ENCODE measurements at places on chromosomes 6 and 20.

- DNase-seq: no peak
Observed at GRCh38 chr6:148677594-148678476, 69.0 kb upstream of the UST start.

DNA sequence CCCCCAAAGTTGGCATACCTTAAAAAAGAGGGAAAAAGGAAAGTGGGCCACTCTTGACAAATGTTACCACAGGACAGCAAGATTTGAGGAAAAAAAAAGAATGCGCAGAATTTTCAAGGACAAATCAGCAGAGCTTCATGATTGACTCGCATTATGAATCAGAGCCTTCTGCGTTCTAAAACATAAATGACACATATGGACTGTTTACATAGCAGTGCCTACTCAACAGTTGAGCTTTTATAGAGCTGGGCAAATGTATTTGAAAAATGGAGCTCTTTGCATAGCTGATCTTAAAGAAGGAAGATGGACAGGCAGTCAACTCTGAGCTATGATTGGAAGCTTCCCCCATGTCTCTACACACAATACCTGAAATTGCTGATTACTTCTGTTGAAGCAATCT lies 213.2 kb upstream of the NT5E start:
- DNase-seq: no peak

- DNase-seq: no peak
Observed at GRCh38 chr6:22332711-22333110, 35.9 kb upstream of the PRL start.

GRCh38 chr20:55964790-55965189 lies 40.5 kb downstream of the CBLN4 start:
- DNase-seq: no peak

DNA sequence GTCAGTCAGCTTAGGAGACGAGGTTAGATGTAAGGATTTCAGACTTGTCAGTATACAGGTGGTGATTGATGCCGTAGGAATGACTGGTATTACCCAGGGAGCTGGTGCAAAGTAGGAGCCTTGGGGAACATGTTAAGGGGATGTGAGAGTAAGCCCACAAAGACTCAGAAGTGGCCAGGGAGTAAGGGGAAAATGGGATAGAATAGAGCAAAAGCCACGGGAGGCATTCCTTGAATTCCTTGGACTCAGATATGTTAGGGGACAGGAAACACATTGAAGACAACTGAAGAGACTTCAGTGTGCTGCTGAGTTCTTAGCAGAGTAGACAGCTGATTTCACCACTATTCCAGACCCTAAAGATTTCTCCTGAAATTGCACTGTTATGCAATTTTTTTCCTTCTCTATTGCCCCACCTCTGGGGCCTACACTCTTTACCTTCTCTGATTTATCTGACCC lies 1.2 kb upstream of the ACAT2 start:
- DNase-seq: no peak
